ENCODE measurements at places on chromosomes 6 and 20. TPM values are rescaled to one million over a fixed set of nuclear protein-coding genes. Genes with fewer than 3 reads are reported as not detected.

Gene CFAP206
- not detected for total RNA-seq

- H3K27ac ChIP-seq: no peak overlapping the region
- H3K36me3 ChIP-seq: no peaks in the 10 kb centered on the region
- peaks cover 3% of the 10 kb centered on the region for H3K4me1 ChIP-seq
- H3K27me3 ChIP-seq: peaks cover 22% of the 10 kb centered on the region
- no peak for DNase-seq
These were observed 9.2 kb downstream of the PPP1R3G start for GRCh38 chr6:5094327-5094726.

GRCh38 chr6:157763904-157764177 is 59.2 kb upstream of the SNX9 start:
- H3K4me1 ChIP-seq: peaks cover 53% of the 10 kb centered on the region
- peak overlapping the region; percentile 83 for H3K27ac ChIP-seq
- no peak for DNase-seq
- H3K4me3 ChIP-seq: peak overlapping the region; percentile 69
- H3K27me3 ChIP-seq: peaks cover 3% of the 10 kb centered on the region

Gene LTB
- 431 TPM for total RNA-seq

GRCh38 chr6:156391977-156392376 is 385.2 kb upstream of the ARID1B start:
- H3K4me1 ChIP-seq: peaks cover 15% of the 10 kb centered on the region
- no peak overlapping the region for H3K27ac ChIP-seq
- no peaks in the 10 kb centered on the region for H3K36me3 ChIP-seq
- H3K27me3 ChIP-seq: peaks cover 43% of the 10 kb centered on the region

Gene LKAAEAR1
- 0.57 TPM for total RNA-seq

DNA sequence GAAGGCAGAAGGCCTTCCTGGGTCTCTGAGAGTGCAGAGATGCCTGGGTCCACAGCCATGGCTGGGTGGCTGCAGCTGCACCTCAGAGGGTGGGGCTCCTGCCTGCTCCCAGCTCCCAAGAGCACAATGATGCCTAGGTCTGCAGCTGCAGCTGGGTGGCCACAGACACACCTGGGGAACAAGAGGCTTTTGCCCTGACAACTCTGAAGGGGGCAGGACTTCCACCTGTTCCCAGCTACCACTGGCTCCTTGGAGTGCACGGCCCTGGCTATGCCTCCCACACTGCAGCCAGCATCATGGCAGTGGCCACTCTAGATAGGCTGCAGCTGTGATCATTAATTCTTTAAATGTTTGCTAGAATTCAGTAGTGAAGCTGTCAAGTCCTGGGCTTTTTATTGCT is 511.3 kb downstream of the ADGRB3 start:
- no peaks in the 10 kb centered on the region for H3K4me1 ChIP-seq
- no peak for DNase-seq
- no peak overlapping the region for H3K27ac ChIP-seq
- no peak overlapping the region for H3K4me3 ChIP-seq
- H3K27me3 ChIP-seq: no peaks in the 10 kb centered on the region

Gene EMILIN3
- not detected for total RNA-seq

GRCh38 chr6:158771399-158772152 is 47.6 kb downstream of the EZR start:
- no peak for DNase-seq
- H3K27ac ChIP-seq: peak overlapping the region; percentile 84
- H3K4me3 ChIP-seq: no peak overlapping the region
- no peaks in the 10 kb centered on the region for H3K27me3 ChIP-seq
- peaks cover 31% of the 10 kb centered on the region for H3K36me3 ChIP-seq
- H3K4me1 ChIP-seq: peaks cover 23% of the 10 kb centered on the region

Measured in activated naive CD8-positive, alpha-beta T cell treated with anti-CD3 and anti-CD28 coated beads, Interleukin-2, amount 10 ng/mL, durations not matched to agents 7 days and 5 days (primary cell).